ENCODE measurements at places on chromosomes 2 and 18. TPM values are rescaled to one million over a fixed set of nuclear protein-coding genes. Genes with fewer than 3 reads are reported as not detected.

DNA sequence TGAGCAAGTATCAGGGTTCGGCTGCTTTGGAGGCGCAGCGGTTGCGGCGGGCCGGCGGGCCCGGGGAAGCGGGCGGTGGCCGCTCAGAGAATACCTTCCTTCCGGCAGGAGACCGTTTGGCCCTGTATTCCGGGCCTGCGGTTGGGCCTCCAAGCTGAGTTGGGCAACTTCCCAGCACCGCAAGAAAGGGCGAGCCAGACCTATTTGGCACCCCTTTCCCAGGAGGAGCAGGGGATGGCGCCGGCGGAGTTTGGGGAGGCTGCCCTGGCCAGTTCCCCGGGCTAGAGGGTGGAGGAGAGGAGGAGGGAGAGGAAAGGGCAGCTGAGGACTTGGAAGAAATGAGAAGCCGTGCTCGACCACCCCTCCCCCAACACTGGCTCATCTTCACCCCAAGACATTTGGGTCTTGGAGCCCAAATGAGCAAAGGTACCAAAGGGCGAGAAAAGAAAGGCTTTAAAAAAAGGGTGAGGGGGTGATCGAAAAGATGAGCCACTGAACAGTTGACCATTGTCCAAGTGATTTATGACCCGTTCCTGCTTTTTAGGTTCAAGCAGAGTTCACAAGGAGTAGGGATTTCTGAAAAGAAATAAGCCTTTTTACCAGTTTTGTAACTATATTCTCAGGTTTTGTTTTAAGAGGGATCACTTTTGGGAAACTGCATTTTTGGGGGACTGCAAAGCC lies 8.4 kb downstream of the HOXD3 start:
- no peak for DNase-seq

DNA sequence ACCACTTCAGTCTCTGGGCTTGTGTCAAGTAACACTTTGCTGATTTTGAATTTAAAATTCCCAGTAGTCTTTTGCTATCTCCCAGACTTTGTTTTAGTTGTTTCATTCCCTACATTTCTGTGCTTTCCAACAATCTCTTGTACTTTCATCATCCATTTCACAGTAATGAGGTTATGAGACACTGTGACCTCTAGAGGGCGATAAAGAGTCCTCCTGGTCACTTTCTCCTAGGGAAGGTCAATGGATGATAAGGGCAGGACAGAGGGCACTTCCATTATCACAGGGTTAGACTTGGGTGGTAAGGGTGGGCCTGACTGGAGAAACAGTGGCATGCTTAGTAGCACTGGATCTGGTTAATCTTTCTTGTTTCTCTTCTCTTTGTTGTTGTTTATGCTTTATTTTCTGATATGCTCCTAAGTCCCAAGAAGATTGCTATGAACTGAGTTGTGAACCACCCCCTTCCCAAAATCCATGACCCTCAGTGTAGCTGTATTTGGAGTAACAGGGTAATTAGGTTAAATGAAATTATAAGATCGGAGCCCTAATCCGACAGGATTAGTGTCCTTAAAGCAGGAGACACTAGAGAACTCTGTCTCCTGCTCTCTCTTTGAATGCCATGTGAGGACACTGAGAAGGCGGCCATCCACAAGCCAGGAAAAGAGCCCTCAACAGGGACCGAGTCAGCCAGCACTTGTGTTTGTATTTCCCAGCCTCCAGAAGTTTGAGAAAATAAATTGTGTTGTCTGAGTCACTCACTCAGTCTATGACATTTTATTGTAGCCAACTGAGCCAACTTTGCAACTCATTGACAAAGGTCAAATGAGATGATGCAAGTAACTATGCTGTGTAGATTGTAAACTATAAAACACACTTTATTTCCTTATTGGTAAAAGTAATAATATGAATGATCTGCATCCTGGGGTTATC lies 779.2 kb downstream of the CNTNAP5 start:
- DNase-seq: no peak

GRCh38 chr18:374721-375168 lies 106.9 kb upstream of the THOC1 start:
- DNase-seq: no peak

- no peak for DNase-seq
Measured at GRCh38 chr2:216634370-216635148, 1.3 kb downstream of the IGFBP2 start.

GRCh38 chr18:11283479-11284161 lies 134.3 kb upstream of the PIEZO2 start:
- no peak for DNase-seq

- no peak for DNase-seq
Measured at GRCh38 chr2:229438430-229439159, 167.5 kb upstream of the PID1 start.

- DNase-seq: no peak
Measured at GRCh38 chr18:10210057-10210633, 244.3 kb upstream of the APCDD1 start.

HOXD13 gene
- not detected for polyA plus RNA-seq

All from spleen (tissue), 13 donors.